ENCODE measurements at places on chromosomes 12 and 14. TPM values are rescaled to one million over a fixed set of nuclear protein-coding genes. Genes with fewer than 3 reads are reported as not detected.

DNA sequence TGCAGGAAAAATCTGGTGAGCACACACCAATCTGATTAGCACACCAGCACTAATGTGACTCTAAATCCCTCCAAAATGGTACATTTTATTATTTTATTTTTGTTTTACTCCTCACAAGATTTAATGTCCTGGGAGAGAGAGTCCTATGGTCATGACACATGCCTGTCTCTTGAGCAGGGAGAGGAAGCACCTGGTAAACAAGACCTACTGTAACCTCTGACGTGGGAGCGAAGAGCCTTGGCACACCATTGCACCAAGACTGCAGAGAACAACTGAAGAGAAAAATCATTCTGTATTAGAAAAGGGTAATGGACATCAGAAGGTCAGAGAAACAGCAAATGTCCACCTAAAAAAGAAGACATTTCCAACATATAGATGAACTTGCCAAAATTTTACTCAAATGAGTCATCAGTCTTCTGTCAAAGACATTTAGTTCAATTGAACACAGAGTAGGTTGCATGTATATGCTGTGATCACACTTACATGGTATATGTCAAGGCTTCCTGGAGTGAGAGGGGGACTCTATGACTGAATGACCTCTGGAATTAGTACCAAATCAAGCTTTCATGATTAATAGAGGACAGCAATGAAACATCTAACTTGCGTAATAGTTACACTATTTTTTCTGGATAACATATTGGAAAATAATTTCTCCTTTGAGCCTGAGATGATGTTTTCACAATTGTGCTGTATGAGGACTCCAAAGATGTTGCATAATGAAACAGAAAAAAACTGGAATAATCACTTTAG lies 186.9 kb upstream of the FLRT2 start:
- DNase-seq, result no peak

DNA sequence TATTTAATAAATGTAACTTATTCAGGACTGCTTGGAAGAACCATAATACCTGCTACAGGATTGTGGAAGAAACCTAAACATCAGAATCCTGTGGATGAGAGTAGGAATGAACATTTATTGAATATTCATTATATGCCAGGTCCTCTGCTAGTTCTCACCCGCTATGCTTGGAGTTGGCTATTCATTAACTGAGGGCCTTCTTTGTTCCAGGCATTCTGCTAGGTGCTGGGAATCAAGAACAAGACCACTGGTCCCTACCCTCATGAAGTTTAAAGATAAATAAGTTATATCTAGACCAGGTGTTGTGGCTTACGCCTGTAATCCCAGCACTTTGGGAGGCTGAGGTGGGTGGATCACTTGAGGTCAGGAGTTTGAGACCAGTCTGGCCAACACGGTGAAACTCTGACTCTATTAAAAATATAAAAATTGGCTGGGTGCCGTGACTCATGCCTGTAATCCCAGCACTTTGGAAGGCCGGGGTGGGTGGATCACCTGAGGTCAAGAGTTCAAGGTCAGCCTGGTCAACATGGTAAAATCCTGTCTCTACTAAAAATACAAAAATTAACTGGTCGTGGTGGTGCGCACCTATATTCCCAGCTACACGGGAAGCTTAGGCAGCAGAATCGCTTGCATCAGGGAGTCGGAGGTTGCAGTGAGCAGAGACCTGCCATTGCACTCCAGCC lies 3.8 kb upstream of the TULP3 start:
- DNase-seq, result no peak

REC8 gene
- 14.0 TPM for total RNA-seq

GRCh38 chr14:77040741-77041653 lies 12.5 kb upstream of the IRF2BPL start:
- DNase-seq, result no peak

PLCZ1 gene
- total RNA-seq, result not detected

GPRC5D gene
- total RNA-seq, result not detected

DNA sequence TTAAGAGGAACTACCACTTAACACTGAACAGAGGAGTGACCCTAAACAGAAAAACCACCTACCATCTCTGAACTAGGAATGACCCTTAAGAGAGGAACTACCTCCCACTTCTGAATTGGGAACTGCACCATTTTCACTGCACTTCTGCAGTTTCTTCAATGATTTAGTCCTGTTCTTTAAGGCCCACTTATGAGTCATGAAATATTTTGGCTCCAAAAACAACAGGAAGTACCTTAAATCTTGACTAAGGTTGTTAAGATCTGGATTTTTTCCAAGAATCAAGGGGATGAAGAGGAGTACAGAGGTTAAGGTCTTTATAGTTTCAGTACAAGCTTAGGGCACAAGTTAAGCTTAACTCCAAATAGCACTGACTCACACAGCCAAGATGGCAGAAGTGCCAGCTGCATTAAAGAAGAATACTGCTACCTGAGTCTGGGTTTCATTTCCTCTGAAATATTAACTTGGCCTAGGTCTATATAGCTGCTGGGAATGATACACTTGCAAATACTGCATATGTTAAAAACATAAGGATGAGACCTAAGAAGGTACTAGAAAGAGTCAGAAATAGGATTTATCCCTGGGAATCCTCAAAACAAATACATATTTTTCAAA lies 4.2 kb downstream of the NPC2 start:
- no peak for DNase-seq

- DNase-seq, result no peak
Observed at GRCh38 chr14:34252227-34252626, 209.8 kb downstream of the SPTSSA start.

DNA sequence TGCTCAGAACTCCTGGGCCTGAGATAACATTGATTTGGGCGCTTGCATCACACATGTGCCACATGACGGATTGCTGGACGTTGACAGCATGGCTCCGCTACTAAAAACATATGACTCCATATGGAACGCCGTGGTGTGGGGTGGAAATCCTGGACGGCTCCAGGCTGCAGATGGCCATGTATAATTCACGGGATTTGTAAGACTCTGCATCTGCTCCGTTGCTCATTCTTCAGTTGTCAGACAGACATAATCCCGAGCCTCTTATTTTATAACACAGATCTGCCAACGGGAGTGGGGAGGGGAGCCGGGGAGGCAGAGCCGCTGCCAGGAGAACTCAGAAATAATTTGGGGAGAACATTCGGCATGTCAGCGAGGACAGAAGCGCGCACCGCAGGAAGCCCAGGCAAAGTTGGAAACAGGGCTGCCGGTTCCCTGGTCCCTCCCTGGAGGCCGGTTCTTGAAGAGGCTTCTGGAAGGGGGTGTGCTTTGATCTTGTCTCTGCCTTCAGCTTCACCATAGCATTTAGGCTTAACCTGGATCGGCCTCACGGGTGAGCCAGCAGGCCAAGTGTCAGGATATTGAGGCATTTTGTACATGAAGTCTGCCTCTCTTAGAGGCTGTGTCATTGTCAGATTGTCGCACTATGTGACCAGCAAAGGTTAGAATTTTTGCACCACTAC lies 45.8 kb upstream of the MYL2 start:
- no peak for DNase-seq

DNA sequence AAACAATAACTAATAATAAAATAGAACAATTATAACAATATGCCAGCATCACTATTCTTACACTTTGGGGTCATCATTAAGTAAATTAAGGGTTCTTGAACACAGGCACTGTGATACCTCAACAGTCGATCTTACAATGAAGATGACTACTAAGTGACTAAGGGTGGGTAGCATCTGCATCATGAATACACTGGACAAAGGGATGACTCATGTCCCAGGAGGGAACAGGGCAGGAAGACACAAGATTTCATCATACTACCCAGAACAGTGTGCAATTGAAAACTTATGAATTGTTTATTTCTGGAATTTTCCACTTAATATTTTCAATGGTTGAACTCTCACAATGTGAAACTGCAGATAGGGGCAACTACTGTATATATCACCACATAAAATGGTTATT lies 19.7 kb downstream of the TSPAN19 start:
- no peak for DNase-seq

GRCh38 chr14:53695692-53696214 lies 260.9 kb downstream of the BMP4 start:
- no peak for DNase-seq

DNA sequence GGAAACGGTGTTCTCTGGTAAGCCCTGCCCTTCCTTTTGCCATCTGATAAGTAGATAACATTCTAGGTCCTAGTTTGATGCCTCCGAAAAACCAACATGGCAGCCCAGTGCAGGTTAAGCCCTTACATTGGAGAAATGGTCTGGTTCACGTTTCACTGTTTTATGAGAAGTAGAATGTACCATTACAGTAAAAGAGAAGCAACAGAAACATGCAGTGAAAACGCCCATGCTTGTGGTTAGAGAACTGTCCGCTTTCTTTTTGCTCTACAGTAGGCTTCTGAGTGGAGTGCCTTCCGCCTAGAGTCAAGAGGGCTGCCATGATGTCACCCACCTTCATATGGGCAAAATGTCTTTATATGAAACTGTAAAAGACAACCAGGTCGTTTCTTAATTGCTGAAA lies 190.4 kb upstream of the BCL2L14 start:
- DNase-seq, result no peak

GRCh38 chr12:52141306-52141705 lies 50.5 kb downstream of the KRT80 start:
- no peak for DNase-seq

TAS2R10 gene
- total RNA-seq, result 0.36 TPM

GRCh38 chr12:115998794-115999478 lies 278.6 kb downstream of the MED13L start:
- no peak for DNase-seq

HSPB8 gene
- 0.13 TPM for total RNA-seq

P3H3 gene
- 2.7 TPM for total RNA-seq

DNA sequence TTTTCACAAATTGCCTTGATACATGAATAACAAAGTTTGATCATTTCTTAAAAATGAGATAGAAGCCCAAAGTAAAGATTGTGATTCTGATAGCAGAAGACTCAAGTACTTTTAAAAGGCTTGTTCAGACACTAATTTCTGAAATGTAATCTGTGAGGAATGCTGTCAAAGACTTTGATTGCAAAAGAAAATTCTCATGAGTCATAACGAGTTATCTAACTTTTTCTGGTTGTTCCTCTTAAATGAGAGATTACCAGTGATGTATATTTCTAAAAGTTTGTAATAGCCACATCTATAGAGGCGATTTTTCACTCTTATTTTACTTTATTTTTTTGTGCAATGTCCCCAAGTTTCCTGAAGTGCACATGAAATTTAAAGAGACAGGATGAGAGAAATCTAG lies 7.0 kb downstream of the PYGL start:
- no peak for DNase-seq

- no peak for DNase-seq
Observed at GRCh38 chr12:131990066-131990979, 40.6 kb downstream of the EP400 start.

- no peak for DNase-seq
Observed at GRCh38 chr12:90235642-90236041, 527.0 kb upstream of the ATP2B1 start.

KRT3 gene
- not detected for total RNA-seq

DNA sequence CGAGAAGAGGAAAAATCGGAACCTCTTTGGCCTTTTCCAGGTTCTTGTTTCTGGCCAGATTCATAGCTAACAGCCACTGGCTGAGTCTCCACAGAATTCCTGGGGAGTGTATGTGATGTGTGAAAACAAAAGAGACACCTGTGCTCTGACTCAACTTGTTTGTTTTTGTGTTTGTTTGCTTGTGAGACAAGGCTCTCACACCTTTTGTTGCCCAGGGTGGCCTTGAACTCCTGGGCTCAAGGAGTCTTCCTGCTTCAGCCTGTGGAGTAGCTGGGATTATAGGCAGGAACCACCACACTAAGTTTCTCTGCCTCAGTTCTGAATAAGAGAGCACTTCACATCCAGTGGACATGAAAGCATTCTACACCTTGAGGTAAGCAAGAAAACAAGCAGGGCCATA lies 22.7 kb downstream of the MFAP5 start:
- DNase-seq, result no peak

GRCh38 chr14:90731487-90731886 lies 84.7 kb downstream of the TTC7B start:
- no peak for DNase-seq

GRCh38 chr14:20306079-20306423 lies 300 bp upstream of the TTC5 start:
- no peak for DNase-seq

- DNase-seq, result peak; percentile 87
Observed at GRCh38 chr12:53938326-53939140, at the start of gene HOXC13. Gene HOXC13 (plus strand): TSS chr12:53938831. CDS start chr12:53938907, 76 bp downstream.

GRCh38 chr12:130838951-130839769 lies at the start of gene STX2:
Gene STX2 (minus strand): TSS chr12:130839250. CDS start chr12:130839099, 151 bp downstream.
- DNase-seq, result peak; percentile 65

CACNA2D4 gene
- 0.81 TPM for total RNA-seq

SIX1 gene
- 0.05 TPM for total RNA-seq

PLEKHD1 gene
- total RNA-seq, result not detected

DNA sequence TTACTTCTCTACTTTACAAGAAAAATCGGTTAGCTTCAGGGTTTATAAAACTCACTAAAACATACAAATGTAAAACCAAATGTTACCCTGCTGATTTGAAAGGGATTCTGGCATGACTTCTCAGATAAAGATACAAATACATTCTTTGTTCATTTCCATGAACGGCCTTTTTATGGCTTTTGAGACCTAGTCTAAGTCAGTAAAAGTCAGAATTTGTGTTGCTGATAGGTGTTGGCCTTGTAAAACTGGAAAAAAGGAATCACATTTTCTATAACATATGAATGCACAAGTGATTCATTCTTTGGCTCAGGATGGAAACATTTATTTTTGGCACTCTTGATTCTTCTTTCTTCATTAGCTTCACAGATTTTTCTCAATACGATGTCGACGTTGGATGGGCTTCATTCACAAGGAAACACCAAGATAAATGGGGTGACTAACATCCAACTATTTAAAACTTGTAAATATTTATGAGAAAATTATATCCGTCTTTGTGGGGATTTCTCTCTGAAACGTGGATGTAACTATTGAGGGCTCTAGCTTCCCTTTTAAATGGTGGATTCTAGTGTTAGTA lies 27.0 kb upstream of the CPM start:
- no peak for DNase-seq

GRCh38 chr12:14885718-14886221 lies at the start of gene MGP:
Gene MGP (minus strand): TSS chr12:14885854. CDS start chr12:14885791, 63 bp downstream.
- peak; percentile 18 for DNase-seq

DNA sequence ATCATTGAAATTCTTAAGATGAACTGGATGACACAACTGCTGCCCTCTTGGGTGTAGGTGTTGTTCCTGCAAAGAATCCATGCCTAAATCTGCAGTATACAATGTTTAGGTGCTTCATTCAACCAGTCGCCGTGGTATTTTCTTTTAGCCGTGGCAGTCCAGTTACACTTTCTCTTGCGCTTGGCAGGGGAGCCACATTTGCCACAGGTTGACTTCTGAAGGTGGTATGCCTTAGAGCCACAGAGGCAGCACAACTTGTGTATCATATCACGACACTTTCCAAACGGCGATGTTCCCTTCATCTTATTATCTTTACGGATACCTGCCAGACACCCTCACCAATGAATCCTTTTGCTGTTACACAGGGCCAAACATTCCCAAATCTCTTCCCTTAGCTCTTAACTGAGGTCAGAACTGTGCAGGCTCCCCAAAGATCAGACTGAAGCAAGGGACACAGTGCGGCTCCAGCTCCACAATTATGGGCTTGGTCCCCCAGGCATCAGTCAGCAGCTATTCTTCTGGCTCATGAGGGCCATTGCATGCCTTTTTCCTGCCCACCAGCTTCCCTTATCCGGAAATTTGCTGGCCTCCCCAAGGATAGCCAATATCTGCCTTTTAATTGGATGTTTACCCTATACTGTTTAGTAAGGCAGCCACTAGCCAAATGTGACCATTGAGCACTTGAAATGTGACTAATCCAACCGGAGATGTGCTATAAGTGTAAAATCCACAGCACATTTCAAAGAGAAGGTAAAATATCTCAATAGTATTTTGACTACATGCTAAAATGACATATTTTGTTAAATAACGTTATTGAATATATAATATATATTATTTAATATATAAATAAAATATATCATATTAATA lies 50.7 kb downstream of the SENP1 start:
- no peak for DNase-seq

- no peak for DNase-seq
Observed at GRCh38 chr12:119573086-119573485, 20.5 kb upstream of the TMEM233 start.
